ENCODE measurements at places on chromosomes 5 and 9.
A peak's percentile ranks its signal among the peaks of the same experiment; 100 is the strongest.

DNA sequence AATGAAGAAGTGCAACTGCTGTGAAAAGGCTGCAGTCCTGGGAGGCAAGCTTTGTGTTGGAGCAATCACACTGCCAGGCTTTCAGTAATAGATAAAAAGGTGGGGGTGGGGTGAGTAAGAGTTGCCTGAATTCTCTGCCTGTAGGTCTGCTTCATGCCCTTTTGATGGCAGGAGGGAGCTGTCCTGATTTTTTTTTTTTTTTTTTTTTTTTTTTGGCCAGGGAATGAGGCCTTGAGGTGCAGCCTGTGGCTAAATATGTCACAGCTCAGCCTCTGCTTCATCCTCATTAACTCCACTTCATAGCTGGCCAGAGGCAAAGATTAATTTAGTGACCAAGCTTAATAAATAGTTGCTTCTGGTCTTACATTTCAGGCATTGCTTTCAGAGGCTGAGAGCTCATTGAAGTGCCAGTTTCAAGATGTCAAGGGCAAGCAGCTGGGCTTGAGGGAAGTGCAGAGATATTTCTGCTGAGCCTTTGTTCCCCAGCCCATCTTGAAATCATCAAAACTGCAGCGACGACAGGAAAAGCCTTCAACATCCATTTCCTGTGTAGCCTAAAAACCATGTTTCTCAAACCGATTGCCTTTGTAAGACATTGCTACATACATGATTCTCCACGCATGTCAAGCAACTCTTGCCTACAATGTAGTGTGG, 134.7 kb downstream of the MACIR start:
- peak; percentile 14 for DNase-seq

DNA sequence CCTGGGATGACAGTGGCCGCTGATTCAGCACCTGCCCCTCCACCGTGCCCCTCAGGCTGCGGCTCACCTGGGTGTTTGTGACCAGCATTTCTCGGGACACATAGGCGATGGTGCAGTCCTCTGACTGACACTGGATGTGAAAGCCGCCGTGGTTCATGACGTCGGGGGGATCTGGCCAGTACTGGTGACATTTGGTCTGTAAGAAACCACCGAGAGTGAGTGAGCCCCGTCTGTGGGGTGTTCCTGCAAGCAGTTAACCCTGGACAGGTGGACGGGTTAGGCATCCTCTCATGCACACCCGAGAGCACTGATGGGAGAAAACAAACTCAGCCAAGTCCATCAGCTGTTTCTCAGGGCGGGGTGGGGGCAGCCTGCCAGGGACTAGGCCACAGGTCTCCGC, 62.5 kb upstream of the EPB41L4B start:
- no peak for DNase-seq

DNA sequence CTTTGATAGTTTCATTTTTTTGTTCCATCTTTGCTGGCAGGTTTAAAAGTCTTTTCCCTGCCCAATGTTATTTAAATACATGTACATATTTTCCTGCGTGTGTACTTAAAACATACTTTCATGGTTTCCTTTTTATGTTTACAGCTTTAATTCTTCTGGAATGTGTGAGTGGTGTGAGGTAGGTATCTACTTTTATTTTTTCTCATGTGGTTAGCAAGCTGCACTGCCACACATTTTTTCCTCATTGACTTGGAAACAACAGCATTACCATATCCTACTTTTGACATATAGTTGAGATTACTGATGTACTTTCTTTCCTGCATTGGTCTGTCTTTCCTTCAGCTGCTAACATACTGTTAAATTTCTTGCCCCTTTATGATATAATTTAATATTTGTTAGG, 51.4 kb upstream of the COL15A1 start:
- no peak for DNase-seq

- no peak for DNase-seq
Measured at GRCh38 chr9:125701351-125701750, 5.7 kb downstream of the MAPKAP1 start.

- DNase-seq = no peak
Measured at GRCh38 chr9:117715411-117715989, 11.3 kb downstream of the TLR4 start.

DNA sequence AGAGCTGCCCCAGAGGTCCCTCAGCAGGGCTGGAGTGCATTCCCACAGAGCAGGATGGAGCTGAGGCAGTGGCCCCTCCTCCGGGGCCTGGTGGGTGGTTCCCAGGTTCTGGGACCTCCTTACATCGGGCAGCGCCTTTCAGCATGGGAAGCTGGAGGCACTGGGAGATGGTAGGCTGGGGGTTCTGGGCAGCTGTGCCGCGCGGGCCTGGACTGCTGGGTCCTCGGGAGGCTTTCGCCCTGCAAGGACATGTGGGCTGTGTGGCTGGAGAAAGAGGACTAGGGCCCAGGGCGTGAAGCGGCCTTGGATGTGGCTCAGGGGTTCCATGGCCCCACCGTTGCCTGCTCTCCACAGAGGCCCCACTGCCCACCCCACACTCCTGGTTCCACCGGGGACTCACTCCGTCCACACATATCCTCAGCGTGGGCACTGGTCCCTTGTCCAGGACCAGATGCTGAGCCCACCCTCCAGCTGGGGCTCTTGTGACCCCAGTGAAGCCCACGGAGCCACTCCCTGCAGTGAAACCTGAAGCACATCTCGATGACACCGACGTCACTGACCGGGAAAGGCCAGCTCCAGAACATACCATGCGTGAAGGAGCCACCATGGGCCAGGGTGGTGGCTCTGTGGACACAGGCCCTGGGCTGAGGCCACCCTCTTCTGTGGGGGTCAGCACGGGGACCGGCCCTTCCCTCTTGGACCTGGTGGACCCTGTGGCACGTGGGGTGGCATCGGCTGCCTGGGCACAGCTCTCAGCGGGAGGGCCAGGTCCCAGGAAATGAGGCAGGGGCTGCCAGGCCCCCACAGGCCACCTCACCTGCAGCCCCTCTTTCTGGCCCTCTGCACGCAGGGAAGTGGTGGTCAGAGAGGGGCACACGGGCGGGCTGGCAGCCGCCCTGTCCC, 31.5 kb upstream of the NKD2 start:
- DNase-seq = no peak

DNA sequence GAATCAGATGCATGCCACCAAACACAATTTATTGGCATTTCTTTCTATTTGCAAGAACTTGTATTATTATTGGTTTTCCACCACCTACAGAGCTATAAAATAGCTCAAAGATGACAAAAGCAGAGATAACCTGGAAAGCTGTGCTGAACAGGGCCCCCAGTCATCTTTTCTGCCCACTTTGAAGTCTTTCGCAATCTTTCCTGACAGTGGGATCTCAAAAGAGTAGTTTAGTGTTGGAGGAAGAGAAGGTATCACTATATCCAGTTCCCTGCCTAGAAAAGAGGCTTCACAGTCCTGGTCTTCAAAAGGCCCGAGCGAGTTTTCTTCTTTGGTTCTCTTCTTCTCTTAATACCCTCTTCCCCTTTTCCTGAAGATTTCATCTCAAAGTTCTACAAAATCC, 231.0 kb downstream of the RAB3C start:
- no peak for DNase-seq

DNA sequence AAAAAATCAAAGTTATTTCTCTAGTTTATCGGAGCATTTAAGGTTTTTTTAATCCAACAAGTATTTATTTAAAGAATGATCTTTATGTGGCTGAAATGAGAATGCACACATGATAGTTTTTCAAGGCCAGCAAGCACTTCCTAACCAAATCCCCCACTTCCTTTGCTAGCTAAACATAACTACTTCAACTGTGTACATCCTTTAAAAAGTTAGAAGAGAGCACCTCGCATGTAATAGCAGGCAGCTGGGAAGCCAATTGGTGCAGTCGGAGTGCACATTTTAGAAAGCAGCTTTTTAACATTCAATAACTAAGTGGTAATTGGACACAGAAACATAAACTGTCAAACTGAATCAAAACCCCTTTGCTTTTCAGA, 245.7 kb downstream of the BNC2 start:
- no peak for DNase-seq

- DNase-seq = no peak
Measured at GRCh38 chr5:126107381-126107780, 315.8 kb upstream of the GRAMD2B start.

DNA sequence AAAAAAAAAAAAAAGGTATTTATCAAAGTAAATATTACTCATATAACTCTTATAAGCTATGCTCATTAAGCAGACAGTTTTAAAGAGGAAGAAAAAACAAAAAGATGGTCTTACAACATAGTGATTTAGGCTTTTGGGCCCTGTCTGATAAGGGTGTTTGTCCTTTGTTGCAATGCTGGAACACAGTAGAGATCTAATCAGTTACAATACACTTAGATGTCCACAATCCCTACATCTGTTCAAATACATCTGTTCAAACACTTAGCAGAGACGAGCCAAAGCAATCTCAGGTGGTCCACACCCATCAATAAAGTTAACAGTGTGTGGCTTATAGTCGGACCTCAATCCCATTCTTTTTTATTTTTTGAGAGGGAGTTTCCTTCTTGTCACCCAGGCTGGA, 11.0 kb downstream of the PRXL2C start:
- DNase-seq = no peak

DNA sequence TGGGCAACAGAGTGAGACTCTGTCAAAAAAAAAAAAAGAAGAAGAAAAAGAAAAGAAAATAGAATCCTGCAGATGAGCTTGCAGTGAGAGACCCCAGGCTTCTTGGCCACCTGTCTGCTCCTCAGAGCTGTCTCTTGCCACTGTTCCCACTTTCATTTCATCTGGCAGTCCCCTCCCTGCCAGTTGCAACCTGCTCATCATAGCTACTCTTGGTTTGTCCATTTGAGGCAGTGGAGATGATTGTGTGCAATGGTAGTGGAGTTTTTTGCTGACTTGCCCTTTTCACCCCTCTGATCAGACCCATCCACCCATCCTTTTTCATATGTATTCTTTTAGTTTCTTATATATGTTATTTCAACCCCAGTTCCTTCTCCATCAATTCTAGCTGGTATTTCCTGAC, 28.7 kb downstream of the ANKRD33B start:
- DNase-seq = no peak

GRCh38 chr9:137058521-137059234, 4.8 kb upstream of the ENTPD2 start:
- no peak for DNase-seq

DNA sequence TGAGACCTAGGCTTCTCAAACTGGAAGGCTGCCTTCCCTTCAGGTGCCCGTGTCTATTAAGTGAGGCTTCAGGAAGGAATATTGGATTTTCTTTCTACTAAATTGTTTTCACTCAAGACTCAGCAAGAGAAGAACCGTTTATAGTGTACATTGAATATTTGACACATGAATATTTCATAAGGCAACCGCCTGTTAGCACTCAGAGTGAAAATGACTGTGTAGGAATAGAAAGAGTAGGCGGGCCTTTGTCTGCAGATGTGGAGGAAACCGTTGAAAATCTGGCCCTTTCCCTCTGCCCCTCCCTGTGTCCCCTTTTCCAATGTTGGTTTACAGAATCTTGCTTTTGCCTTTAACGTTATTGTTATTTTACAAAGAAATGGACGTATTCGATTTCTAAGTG, 6.2 kb downstream of the SAP30L start:
- DNase-seq = no peak

- no peak for DNase-seq
Measured at GRCh38 chr9:136454026-136454796, 14.6 kb upstream of the INPP5E start.

DNA sequence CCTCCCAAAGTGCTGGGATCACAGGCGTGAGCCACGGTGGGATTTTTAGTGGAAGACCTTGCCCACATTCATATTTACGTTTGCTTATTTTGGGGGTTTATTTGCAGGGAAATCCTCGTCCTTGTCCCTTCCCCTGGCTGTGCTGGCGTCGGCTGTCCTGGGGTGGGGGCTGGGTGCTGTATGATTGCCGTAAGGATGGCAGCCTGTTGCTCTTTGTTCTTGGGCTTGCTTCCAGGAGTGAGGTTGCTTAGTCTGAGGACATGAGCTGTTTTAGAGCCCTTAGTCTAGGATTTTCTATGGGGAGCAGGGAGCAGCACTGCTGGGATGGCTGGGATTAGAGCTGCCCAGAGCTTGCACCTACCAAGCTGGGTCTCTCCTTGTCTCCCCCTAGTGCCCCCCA, 85.8 kb upstream of the ASS1 start:
- no peak for DNase-seq

- DNase-seq = no peak
Measured at GRCh38 chr9:78676623-78677022, 379.7 kb downstream of the PSAT1 start.

DNA sequence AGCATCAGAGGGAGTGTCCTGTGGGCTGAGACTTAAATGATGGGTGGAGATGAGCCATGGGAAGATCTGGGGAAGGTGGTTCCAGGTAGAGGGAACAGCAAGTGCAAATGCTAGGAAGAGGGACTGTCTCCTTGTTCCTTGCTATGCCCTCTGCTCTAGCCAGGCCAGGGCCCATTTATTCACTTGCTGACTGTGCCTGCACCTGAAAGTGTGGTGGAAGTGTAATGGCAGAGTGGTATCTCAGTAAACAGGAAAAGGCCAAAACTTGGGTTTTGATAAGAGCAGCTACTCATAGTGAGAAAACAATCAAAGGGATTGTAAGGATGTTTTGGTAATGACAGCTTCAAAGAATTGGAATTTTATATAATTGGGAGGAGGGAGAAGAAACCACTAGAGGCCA, 32.4 kb downstream of the TLE4 start:
- no peak for DNase-seq

DNA sequence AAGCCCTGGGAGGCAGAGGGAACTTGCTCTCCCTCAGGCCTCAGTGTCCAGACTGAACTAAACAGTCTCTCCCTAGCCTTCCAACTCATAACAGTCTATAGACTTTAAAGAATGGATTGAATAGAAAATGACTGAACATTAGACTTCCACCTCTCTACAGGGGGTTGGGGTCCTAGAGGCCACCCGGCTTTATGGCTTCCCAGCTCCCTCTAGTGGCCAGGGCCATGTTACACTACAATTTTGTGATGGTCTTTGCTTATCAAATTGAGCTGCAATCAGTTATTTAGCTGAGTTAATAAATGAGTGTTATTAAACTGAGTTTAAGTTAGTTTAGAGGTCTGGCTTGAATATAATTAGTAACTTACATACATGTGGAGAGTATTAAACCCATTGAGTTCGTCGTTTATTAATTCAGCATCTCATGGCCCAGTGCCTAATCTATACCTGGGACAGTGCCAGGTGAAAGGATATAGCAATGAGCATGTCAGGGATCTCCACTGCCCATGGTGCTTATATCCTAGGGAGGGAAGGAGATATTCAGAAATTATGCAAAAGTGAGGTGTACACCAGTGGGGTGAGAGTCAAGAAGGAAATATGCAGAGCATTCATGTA, 105.2 kb downstream of the SH3TC2 start:
- peak; percentile 46 for DNase-seq

- DNase-seq = no peak
Measured at GRCh38 chr5:105773241-105773640, 1897.5 kb downstream of the EFNA5 start.

DNA sequence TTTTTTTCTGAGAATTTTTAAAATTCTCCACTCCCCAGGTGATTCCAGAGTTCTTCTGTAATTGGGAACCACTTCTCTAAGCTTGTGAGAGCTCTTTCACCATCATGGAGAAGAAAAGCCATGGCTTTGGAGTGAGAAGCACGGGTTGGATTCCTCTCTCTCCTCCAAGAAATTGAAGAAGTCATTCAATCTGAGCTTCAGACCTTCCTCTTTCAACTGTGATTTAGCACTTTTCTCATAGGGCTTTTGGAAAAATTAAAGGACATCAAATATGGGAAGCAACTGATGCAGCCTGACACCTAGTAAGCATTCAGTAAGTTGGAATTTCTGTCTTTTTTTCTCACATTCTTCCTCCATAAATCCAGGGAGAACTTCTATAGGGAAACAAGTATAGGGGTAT, 580.4 kb upstream of the KLF4 start:
- no peak for DNase-seq

- no peak for DNase-seq
Measured at GRCh38 chr5:40615586-40616170, 64.0 kb upstream of the PTGER4 start.
